ENCODE measurements at places on chromosomes 4 and X. TPM values are rescaled to one million over a fixed set of nuclear protein-coding genes. Genes with fewer than 3 reads are reported as not detected.
A peak's percentile ranks its signal among the peaks of the same experiment; 100 is the strongest.

C4orf50 gene
- total RNA-seq, result 0.15 TPM

GABRE gene
- total RNA-seq, result 1.5 TPM

RNF128 gene
- total RNA-seq, result 0.18 TPM

- no peak for DNase-seq
- H3K4me3 ChIP-seq, result no peak overlapping the region
- peaks cover 30% of the 10 kb centered on the region for H3K4me1 ChIP-seq
- H3K27me3 ChIP-seq, result no peaks in the 10 kb centered on the region
- peak overlapping the region; percentile 9 for H3K27ac ChIP-seq
- no peaks in the 10 kb centered on the region for H3K36me3 ChIP-seq
Measured at GRCh38 chrX:133634416-133634815, 219.1 kb upstream of the GPC4 start.

- H3K27ac ChIP-seq, result peak overlapping the region; percentile 83
- H3K4me1 ChIP-seq, result peaks cover 24% of the 10 kb centered on the region
- no peaks in the 10 kb centered on the region for H3K36me3 ChIP-seq
- peak; percentile 39 for DNase-seq
- H3K4me3 ChIP-seq, result no peak overlapping the region
- H3K27me3 ChIP-seq, result no peaks in the 10 kb centered on the region
Measured at GRCh38 chr4:48025005-48025404, 8.4 kb downstream of the NIPAL1 start.

DNA sequence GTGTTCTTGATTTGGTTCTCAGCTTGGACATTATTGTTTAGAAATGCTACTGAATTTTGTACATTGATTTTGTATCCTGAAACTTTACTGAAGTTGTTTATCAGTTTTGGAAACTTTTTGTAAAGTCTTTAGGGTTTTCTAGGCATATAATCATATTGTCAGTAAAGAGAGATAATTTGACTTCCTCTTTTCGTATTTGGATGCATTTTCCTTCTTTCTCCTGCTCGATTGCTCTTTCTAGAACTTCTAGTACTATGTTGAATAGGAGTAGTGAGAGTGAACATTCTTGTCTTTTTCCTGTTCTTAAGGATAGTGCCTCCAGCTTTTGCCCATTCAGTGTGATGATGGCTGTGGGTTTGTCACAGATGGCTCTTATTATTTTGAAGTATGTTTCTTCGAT is 24.1 kb downstream of the TMPRSS11A start:
- no peak overlapping the region for H3K4me3 ChIP-seq
- DNase-seq, result no peak
- no peak overlapping the region for H3K27ac ChIP-seq
- H3K27me3 ChIP-seq, result no peaks in the 10 kb centered on the region
- peaks cover 8% of the 10 kb centered on the region for H3K4me1 ChIP-seq

DNA sequence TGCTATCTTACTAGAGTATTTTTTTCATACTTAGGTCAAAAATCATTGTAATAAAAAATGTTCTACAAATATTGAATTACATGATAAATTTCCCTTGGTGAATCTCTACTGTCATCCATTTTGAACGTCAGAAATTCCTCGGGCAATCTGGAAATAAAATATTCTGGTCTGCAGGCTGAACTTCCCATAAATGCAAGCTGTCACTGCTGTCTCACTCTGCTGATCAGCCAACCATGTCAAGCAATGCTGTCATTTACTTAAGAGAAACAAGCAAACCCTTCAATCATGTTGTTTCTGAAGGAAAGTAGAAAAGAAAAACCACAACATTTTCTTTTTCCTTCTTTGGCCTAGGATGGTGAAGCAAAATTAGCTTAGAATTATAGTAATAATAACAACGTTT is 514.2 kb upstream of the GALNT7 start:
- H3K4me3 ChIP-seq, result no peak overlapping the region
- H3K27ac ChIP-seq, result no peak overlapping the region
- DNase-seq, result no peak
- H3K4me1 ChIP-seq, result no peaks in the 10 kb centered on the region

GRCh38 chrX:39734174-39734776 is 363.5 kb downstream of the BCOR start:
- H3K4me3 ChIP-seq, result no peak overlapping the region
- peaks cover 6% of the 10 kb centered on the region for H3K4me1 ChIP-seq
- DNase-seq, result no peak
- H3K27me3 ChIP-seq, result no peaks in the 10 kb centered on the region

DNA sequence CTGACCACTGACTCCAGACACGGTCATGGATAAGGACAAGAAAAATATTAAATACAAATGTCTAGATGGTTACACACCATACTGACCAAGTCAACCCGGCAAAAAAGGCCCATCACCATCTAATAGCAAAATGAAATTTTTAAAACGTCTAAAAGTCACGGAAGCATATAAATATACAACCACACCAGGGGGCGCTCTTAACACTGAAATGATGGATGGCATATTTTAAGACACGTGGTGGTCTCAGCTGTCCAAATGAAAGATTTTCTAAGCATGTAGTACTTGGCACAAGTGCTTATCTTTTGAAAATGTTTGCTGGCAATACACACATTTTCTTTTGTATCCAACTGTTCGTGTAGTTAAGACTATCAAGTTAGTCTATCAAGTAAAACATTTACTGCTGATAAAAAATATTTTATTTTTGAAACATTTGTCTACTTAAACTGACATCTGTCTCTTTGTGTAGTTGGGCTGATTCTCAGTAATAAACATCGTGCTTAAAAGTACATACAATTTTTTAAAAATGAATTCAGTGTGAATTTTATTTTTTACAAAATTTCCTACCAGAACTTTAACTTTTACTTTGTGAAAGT is 64.6 kb downstream of the COX7B2 start:
- H3K4me1 ChIP-seq, result no peaks in the 10 kb centered on the region
- no peaks in the 10 kb centered on the region for H3K27me3 ChIP-seq
- H3K27ac ChIP-seq, result no peak overlapping the region
- H3K36me3 ChIP-seq, result no peaks in the 10 kb centered on the region

DNA sequence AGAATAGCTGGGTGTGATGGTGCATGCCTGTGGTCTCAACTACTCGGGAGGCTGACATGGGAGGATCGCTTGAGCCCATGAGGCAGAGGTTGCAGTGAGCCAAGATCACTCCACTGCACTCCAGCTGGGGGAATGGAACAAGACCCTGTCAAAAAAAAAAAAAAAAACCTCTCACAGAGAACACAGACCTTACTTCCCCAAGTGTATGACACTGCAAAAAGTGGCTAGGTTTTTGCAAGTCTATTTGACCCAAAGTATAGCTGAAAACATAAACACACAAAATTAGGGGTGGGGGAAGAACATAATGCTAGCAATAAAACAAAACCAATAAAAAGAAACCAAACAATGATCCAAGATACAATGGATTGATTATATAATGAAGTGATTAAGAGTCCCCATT is 6.7 kb downstream of the LAMP2 start:
- no peak overlapping the region for H3K4me3 ChIP-seq
- no peak overlapping the region for H3K27ac ChIP-seq
- no peak for DNase-seq
- H3K36me3 ChIP-seq, result no peaks in the 10 kb centered on the region

- no peak overlapping the region for H3K27ac ChIP-seq
- H3K27me3 ChIP-seq, result no peaks in the 10 kb centered on the region
- no peak for DNase-seq
Measured at GRCh38 chrX:1323315-1323714, 13.3 kb upstream of the IL3RA start.

- H3K4me1 ChIP-seq, result no peaks in the 10 kb centered on the region
- H3K27ac ChIP-seq, result no peak overlapping the region
- H3K4me3 ChIP-seq, result no peak overlapping the region
- no peaks in the 10 kb centered on the region for H3K36me3 ChIP-seq
- H3K27me3 ChIP-seq, result peaks cover 13% of the 10 kb centered on the region
- DNase-seq, result no peak
Measured at GRCh38 chr4:42425146-42426065, 28.1 kb downstream of the SHISA3 start.

- H3K27me3 ChIP-seq, result no peaks in the 10 kb centered on the region
- DNase-seq, result no peak
- H3K4me1 ChIP-seq, result no peaks in the 10 kb centered on the region
- H3K27ac ChIP-seq, result no peak overlapping the region
- no peaks in the 10 kb centered on the region for H3K36me3 ChIP-seq
- H3K4me3 ChIP-seq, result no peak overlapping the region
Measured at GRCh38 chr4:154254999-154255398, 236.6 kb downstream of the DCHS2 start.

DNA sequence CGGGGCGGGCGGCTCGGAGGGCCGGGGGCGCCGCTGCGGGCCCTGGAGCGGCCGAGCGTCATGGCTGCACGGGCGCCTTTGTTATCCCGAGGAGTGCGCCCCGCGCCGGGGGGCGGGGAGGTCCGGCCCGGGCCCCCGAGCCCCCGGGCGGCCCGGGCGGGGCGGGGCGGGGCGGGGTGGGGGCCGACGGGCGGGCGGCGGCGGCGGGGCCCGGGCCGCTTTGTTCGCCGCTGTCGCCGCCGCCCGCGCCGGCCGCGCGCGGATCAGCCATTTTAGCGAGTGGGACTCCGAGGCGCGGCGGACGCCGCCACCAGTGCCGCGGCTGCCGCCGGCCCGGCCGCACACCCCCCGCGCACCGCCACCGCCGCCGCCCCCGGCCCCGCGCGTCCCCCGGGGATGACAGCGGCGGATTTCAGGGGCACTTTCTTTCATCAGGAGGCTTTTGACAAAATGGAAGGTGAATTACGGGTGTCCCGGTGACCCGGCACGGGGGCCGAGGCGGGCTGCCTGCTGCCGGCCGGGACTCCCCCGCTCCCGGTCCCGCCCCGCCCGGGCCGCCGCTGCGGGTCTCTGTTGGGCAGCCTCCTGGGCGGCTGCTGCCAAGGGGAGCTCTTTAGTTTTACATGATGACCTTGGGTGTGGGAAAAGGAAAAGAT is 1.2 kb downstream of the HMGB3 start:
- H3K27me3 ChIP-seq, result no peaks in the 10 kb centered on the region
- peak overlapping the region; percentile 73 for H3K4me3 ChIP-seq
- H3K36me3 ChIP-seq, result peaks cover 14% of the 10 kb centered on the region
- H3K4me1 ChIP-seq, result no peaks in the 10 kb centered on the region

- DNase-seq, result peak; percentile 56
- H3K27ac ChIP-seq, result no peak overlapping the region
- H3K36me3 ChIP-seq, result no peaks in the 10 kb centered on the region
- no peaks in the 10 kb centered on the region for H3K27me3 ChIP-seq
- no peaks in the 10 kb centered on the region for H3K4me1 ChIP-seq
Measured at GRCh38 chr4:133320576-133321170, 171.6 kb downstream of the PCDH10 start.

DNA sequence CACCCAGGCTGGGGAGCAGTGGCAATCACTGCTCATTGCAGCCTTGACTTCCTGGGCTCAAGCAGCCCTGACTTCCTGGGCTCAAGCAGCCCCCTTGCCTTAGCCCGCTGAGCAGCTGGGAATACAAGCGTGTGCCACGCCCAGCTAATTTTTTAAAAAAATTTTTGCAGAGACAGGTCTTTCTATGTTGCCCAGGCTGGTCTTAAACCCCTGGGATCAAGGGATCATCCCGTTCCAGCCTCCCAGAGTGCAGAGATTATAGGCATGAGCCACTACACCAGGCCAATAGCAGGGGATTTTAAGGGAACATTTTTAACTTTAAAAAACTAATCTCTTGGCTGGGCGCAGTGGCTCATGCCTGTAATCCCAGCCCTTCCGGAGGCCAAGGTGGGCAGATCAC is 5.3 kb upstream of the SLC34A2 start:
- H3K4me3 ChIP-seq, result no peak overlapping the region
- peaks cover 11% of the 10 kb centered on the region for H3K27me3 ChIP-seq
- no peak for DNase-seq
- no peak overlapping the region for H3K27ac ChIP-seq
- H3K4me1 ChIP-seq, result peaks cover 11% of the 10 kb centered on the region

DNA sequence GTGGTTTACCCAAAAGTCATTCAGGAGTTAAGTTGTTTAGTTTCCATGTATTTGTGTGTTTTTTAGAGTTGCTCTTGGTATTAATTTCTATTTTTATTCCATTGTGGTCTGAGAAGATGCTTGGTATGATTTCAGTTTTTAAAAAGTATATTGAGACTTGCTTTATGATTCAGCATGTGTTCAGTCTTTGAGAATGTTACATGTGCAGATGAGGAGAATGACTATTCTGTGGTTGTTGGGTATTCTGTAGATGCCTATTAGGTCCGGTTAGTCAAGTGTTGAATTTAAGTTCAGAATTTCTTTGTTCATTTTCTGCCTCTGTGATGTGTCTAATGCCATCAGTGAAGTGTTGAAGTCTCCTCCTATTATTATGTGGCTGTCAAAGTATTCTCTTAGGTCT is 249.4 kb downstream of the ARHGAP10 start:
- no peaks in the 10 kb centered on the region for H3K27me3 ChIP-seq
- H3K36me3 ChIP-seq, result no peaks in the 10 kb centered on the region
- H3K27ac ChIP-seq, result no peak overlapping the region

- no peaks in the 10 kb centered on the region for H3K36me3 ChIP-seq
- no peaks in the 10 kb centered on the region for H3K27me3 ChIP-seq
- H3K4me1 ChIP-seq, result no peaks in the 10 kb centered on the region
Measured at GRCh38 chrX:110665223-110666002, 130.2 kb downstream of the CHRDL1 start.

- H3K36me3 ChIP-seq, result no peaks in the 10 kb centered on the region
- DNase-seq, result no peak
- H3K4me3 ChIP-seq, result no peak overlapping the region
- H3K27ac ChIP-seq, result no peak overlapping the region
- no peaks in the 10 kb centered on the region for H3K27me3 ChIP-seq
Measured at GRCh38 chr4:186416451-186417060, 138.8 kb downstream of the MTNR1A start.

GRCh38 chr4:89957046-89957926 is 62.6 kb downstream of the MMRN1 start:
- H3K4me3 ChIP-seq, result no peak overlapping the region
- no peaks in the 10 kb centered on the region for H3K27me3 ChIP-seq
- no peaks in the 10 kb centered on the region for H3K36me3 ChIP-seq
- DNase-seq, result no peak
- H3K27ac ChIP-seq, result no peak overlapping the region

- DNase-seq, result peak; percentile 36
- peaks cover 38% of the 10 kb centered on the region for H3K4me1 ChIP-seq
- no peaks in the 10 kb centered on the region for H3K36me3 ChIP-seq
- peak overlapping the region; percentile 75 for H3K4me3 ChIP-seq
- no peaks in the 10 kb centered on the region for H3K27me3 ChIP-seq
Measured at GRCh38 chr4:152534541-152535359, 1.1 kb downstream of the FBXW7 start.

DNA sequence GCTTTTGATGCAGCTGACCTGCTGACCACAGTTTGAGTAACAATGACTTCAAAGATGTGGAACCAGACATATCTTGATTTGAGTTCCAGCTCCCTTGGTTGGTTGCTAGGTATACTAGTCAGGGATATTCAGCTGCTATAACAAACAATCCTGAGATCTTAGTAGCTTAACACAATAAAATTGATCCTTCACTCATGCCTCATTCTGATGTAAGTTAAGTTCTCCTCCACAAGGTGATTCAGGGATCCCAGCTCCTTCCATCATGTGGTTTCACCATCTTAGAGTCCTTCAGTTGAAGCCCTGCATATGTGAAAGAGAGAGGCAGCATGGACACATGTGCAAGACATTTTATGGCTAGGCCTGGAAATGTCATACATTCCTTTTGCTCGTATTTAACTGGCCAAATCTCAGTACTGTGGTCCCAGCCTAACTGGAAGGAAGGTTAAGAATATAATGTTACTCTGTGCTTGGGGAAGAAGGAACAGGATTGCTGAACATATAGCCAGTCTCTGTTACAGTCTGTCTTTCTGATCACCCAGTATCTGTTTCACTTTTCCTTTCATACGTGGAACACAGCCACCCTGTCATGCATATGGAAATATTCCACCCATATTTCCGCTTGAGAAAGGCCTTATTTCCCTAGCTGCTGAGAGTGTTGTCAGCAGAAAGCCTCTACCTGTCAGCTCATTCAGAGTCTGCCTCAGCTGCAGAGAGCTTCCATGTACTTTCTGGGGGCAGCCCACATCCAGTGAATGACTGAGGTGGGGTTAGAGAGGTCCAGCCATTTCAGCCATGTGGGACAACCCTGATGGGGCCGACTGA is 7.1 kb downstream of the SMIM9 start:
- H3K27ac ChIP-seq, result no peak overlapping the region
- DNase-seq, result no peak
- H3K27me3 ChIP-seq, result no peaks in the 10 kb centered on the region
- H3K36me3 ChIP-seq, result no peaks in the 10 kb centered on the region
- H3K4me1 ChIP-seq, result no peaks in the 10 kb centered on the region
